ENCODE measurements at places on chromosomes 4 and X.

- no peak for DNase-seq
These were observed 5.3 kb downstream of the NAT8L start for GRCh38 chr4:2064276-2064991.

- no peak for DNase-seq
These were observed 53.7 kb downstream of the TRIM2 start for GRCh38 chr4:153257991-153258390.

GRCh38 chr4:55031158-55031557 is 94.2 kb downstream of the KDR start:
- DNase-seq = no peak

- DNase-seq = no peak
These were observed 60.5 kb downstream of the TBC1D14 start for GRCh38 chr4:6969826-6970800.

- DNase-seq = no peak
These were observed 28.0 kb upstream of the NDUFC1 start for GRCh38 chr4:139330283-139330682.

DNA sequence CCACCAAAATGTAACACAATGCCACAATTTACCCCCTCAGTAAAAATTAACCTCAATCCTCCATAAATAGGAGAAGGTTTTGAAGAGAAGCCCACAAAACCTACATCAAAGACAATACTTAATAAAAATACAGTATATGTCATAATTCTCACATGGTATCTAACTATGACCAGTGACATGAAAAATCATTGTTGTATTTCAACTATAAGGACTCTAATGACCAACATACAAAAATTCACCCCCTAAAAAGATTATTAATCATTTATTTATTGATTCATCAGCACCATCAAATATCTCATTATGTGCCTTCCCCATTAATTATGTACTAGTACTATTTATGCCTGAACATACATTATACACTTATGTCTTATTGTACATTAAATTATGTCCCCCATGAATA is 77.1 kb upstream of the ZMAT1 start:
- no peak for DNase-seq

DNA sequence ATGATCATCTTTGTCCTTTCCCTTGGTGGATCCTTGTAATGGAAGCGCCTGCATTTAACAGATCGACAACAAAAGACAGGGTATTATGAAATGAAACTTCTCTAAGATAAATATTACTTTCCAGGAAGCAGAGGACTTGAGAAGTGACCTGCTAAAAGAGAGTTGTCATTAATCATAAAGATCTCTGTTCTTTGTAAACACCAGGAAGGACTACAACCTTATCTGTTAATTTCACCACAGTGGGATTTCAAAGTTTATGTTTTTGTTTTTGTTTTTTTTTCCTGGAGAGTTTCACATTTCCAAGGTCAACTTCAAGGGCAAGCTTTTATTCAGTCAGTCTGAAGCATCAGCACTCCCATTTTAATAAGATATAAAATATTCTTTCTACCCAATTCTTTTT is 170.9 kb downstream of the RCHY1 start:
- DNase-seq = no peak

DNA sequence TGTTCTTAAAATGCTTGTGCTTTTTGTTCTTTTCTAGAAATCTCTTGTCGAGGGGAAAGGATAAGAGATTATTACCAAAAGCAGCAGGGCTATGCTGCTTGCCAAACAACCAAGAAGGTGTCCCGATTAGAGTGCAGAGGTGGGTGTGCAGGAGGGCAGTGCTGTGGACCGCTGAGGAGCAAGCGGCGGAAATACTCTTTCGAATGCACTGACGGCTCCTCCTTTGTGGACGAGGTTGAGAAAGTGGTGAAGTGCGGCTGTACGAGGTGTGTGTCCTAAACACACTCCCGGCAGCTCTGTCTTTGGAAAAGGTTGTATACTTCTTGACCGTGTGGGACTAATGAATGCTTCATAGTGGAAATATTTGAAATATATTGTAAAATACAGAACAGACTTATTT is 81.5 kb upstream of the PACRGL start:
- no peak for DNase-seq

DNA sequence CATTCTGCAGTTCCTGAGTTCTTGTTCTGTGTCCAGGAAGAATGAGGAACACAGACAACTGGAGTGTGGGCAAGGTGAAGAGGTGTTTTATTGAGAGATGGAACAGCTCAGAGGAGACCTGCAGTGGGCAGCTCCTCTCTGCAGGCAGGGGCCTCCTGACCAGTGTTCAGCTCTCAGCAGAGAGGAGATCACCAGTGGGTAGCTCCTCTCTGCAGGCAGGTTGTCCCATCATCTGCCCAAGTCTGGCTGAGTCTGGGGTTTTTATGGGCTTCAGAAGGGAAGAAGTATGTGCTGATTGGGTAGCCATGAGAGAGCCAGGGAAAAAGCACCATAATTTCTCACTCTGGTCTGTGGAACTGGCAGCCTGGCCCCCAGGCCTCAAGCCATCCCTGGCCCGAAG is 56.0 kb upstream of the RASGEF1B start:
- DNase-seq = no peak

- no peak for DNase-seq
These were observed 101.6 kb downstream of the FGF16 start for GRCh38 chrX:77548751-77549150.

DNA sequence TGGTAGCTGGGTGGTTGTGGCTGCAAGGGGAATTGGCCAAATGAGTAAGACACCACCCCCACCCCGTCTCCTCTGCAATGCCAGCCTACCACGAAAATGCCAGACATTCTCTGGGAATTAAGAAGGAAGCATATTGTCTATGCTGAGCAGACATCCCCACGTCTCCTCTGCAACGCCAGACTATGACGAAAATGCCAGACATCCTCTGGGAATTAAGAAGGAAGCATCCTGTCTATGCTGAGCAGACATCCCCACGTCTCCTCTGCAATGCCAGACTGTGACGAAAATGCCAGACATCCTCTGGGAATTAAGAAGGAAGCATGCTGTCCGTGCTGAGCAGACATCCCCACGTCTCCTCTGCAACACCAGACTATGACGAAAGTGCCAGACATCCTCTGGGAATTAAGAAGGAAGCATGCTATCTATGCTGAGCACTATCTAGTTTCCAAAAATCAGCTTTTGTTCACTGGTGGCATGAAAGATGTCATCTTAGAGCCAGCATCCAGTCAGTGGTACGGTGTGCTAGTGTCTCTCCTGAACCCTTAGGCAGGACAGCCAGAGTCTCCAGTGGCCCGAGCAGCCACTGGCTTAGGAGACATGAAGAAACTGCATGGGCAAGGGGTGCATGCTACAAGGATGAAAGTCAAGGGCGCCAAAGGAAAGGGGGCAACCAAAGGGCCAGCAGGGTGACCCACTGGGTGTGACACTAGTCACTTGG is 339.8 kb upstream of the FRG1 start:
- no peak for DNase-seq

GRCh38 chr4:46986922-46987638 is 6.3 kb downstream of the GABRA4 start:
- no peak for DNase-seq

DNA sequence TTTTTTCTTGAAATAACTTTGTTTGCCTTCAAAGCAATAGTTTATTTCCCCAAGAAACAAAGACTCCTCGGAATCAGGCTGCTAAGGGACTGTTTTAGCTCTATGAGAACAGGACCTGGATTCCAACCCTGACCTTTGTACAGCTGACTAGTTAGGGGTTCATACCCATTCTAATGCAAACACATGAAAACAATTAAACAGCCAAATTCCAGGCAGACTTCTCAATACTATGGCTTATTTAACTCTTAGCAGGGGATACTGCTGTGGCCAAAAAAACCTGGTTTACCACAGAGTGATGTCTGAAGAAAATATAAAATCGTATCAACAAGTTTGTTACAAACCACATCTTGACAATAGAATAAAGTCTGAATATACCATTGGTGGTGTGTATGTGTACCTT is 129.6 kb upstream of the INTU start:
- DNase-seq = no peak

DNA sequence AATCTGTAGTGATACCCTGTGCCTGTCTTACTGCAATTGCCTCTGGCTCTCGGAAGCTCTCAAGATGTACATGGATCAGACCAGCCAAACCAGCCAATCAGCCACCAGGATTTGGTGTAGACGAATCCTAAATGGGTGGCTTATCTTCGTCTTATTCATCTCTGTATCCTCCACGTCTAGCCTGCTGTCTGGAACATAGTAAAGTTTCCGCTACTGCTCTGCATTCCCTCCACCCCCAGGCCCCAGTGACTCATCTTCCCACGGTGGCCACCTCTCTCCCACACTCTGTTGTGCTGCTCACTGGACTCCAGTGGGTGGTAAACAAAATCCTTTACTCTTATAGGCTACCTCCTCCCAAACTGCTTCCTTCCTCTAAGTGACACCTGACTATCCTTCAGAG is 37.8 kb downstream of the SEPTIN6 start:
- no peak for DNase-seq

GRCh38 chr4:173494013-173494970 is 35.7 kb downstream of the HAND2 start:
- no peak for DNase-seq

GRCh38 chr4:81990211-81990610 is 383.6 kb downstream of the HNRNPD start:
- DNase-seq = no peak

DNA sequence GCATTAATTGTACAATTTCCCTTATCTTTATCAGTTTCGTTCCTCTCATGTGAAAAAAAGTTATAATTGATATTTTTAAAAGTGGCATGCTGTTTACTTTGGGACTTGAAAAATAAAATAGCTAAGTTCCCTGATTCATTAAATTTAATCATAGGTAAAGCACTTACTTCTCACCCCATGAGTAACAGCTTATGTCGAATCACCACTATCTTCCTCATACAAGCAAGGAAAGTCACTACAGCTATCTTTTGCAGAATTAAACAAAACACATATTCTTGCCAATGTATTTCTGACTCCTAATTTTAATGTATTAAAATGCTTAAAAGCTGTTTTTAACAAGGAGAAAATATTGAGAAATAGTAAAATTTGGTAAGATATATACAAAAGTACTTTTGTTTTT is 832.4 kb upstream of the PCDH10 start:
- DNase-seq = no peak

GRCh38 chr4:174559894-174560293 is 37.6 kb upstream of the HPGD start:
- no peak for DNase-seq

GRCh38 chr4:152943672-152944071 is 7.5 kb downstream of the FHDC1 start:
- no peak for DNase-seq

GRCh38 chr4:158621729-158622128 is 50.0 kb downstream of the C4orf46 start:
- no peak for DNase-seq

DNA sequence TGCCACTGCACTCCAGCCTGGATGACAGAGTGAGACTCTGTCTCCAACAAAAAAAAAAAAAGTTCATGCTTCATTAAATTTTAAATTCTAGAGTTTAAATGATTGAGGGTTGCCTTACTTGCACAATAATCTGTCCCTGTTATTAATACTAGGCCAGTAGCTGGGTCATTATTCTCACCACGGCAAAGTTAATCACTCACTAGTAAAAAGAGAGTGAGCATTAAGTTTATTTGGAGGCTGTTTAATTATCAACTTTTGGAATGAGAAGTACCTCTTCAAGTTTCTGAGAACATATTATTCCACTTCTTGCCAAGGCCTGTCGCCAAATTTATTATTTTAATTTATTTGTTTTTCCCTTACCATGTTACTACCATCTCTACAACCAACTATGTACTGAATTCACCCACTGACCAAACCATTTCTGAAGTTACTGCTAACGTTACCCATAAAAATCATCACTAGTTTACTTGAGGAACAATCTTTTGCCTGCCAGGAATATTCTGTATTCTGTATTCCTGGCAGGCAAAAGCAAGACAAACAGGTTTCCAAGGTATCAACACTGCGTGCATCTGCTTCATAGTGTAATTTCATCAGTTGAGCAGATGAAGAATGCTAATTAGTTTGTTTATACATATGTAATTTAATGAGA is 26.5 kb downstream of the GUCY1A1 start:
- no peak for DNase-seq

DNA sequence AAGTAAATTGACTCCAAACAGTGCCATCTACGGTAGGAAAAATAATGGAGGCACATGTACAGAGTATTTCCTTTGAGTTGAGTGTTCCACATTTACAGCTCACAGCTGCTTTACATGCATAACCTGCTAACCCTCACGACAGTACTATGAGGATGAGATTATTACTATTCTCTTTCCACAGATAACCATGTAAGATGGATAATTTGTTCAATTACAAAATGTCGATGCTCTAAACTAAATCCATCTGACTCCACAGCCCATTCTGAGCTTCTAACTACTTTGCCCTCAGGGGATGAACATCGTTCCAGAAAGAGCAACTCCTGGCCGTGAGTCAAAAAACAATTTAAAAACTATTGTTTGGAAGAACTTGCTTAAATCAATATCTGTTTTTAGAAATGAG is 330.4 kb upstream of the NWD2 start:
- DNase-seq = no peak

DNA sequence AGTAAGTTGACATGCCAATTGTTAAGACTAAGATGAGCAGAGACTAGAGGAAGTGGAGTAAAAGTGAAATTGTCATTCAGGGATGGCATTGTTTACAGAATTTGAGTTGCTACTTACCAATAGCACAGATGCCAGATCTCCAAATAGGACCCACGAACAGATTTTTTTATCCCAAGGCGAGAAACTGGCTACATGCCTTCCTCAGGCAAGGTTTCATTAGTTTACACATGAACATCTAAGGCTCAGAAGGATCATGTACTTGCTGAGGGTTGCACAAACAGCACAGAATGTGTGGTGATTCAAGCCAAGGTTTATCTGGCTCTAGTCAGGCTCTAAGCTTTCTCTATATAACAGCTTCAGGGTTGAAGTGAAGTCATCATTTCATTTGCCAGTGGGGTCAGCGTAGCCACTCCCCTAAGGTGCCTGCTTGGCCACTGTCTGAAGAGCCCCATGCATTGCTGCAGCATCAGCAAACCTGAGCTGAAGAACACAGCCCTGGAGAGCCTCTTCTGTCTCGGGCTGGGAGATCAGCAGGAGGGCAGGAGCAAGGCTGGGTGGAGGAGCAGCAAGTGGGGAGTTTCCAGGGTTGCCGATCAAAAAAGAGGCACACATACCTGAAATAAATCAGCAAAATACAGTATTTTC is 193.0 kb upstream of the LCORL start:
- no peak for DNase-seq

- no peak for DNase-seq
These were observed 95.2 kb upstream of the RPS6KA3 start for GRCh38 chrX:20361890-20362262.
